ENCODE measurements at places on chromosomes 1 and 21.

GRCh38 chr1:170630977-170631376, 33.0 kb upstream of the PRRX1 start:
- no peak for DNase-seq

DNA sequence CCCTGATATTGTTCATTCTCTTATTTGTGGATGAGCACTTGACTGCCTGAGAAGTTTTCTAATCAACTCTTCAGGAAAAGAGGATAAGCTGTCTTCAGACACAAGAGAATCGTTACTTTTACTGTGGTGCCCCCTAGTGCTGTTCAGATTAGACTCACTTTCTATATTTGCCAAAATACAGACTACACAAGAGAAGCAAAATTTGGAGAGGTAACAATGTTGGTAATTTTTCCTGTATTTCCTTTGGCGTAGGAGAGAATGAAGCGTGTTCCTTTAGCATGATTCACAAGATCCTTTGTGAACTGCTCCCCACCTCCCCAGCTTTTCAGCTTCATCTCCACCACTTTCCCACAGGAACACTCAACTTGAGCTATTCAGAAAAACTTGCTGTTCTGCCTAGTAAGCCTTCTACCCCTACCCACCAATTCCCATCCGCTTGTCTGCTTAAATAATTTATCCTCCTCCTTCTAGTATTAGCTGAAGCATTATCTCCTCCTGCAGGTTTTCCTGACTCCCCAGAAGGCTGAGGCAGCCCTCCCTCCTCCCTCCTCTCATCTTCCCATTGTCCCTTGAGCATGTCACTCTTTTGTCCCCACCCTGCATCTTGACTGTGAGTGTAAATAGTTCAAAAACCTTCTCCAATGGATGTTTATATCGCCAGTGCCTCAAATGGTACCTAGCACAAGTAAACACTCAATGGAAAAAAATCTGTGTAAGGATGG, 4.5 kb downstream of the TNFSF4 start:
- DNase-seq: no peak

DNA sequence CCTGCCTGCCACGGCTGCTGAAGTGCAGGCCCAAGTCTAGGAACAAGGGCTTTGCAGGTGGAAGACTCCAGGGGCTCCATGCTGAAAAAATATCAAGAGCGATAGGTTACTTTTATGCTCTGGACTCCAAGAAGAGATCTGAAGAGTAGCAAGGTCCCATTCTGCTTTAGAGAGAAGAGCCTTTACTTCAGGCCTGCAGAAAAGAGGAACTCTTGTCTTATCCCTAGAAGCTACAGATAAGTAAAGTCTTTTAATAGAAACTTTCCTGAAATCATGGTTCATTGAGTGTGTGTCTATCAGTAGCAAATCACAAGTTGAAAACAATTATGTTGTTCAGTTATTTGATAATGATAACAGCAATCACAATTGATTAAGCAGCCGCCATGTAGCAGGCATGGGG, 113.3 kb downstream of the TNR start:
- no peak for DNase-seq

DNA sequence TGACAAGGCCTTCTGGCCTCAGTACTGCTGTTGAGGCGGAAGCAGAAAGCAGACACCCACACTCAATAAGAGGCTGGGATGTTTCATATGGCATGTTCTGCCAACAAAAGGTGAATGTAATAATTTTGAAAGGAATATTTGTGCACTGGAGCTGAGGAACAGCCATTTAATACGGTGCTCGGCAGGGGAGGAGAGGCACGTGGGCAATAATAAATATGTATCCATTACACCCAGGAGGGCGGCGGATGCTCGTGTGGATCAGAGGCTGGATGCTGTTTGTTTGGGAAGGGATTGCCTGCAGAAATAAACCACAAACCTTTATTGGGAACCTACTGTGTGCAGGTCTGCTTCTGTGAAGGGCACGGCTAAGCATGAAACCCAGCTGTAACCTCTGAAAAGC, 92.0 kb downstream of the VWA5B1 start:
- no peak for DNase-seq

DNA sequence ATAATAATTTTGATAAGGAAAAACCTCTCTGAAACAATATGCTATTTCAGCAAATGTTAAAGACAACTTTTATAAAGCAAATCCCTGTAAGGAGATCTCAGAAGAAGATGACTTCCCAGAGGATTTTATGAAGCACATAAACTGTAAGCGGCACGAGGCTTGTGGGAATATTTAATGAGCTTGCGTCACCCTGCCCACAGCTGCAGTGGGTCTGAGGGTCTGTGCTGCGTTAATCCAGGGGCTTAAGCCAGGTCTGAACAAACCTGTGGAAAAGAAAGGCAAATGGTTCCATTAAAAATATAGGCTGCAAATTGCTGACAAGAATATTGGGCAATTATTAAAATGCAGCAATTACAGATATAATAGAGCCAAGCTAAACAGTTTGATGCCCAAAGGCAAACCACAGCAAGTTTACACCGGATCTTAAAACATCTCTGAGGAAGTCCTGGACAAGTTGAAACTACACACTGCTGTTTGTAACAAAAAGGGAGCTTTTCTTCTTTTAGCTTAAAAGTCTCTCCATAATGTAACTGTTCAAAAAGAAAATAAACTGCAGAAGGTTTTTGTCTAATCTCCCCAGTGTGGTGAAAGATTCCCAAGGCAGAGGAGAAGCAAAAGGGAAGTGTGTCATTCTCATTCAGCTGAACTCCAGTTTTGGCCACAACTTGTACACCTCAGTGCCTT, 21.8 kb downstream of the TGFBR3 start:
- DNase-seq: no peak

GRCh38 chr1:164671966-164672571, 113.1 kb downstream of the PBX1 start:
- DNase-seq: no peak

DNA sequence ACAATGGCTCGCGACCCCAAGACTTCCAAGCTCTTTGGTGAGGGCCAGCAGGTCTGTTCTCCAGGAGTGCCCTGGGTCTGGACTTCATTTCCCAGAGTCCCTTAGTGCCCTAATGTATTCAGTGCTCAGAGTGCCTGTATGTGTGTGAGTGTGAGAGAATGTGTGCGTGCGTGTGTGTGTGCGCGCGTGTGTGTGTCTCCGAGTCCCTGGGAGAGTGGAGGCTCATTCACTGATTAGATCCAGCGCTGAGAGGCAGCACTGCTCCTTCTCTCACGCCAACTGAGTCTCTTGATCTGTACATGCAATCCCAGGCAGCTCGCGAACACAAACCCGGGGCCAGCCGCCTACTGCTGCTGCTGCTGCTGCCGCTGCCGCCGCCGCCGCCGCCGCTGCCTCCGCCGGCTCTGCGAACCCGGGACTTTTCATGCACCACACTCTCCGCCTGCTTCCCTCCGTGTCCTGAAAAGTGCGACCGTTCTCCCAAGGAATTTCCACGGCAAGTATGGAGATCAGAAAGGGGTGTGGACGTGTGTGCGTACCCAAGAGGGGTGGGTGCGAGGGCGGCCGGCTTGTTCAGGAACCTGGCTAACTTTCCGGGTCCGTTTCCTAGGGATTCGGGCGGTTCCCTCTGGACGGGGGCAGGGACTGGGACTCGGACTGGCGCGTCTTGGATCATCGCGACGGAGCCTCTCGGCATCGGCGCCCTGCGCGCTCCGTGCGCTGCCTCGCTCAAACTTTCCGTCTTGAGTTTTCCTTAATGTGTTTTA, at the start of gene RNF220:
TSS of gene RNF220 (plus strand) at position 225 of the 767 bp plus-strand sequence.
- peak; percentile 25 for DNase-seq

GRCh38 chr1:208880433-208881100, 636.4 kb upstream of the PLXNA2 start:
- DNase-seq: no peak

DNA sequence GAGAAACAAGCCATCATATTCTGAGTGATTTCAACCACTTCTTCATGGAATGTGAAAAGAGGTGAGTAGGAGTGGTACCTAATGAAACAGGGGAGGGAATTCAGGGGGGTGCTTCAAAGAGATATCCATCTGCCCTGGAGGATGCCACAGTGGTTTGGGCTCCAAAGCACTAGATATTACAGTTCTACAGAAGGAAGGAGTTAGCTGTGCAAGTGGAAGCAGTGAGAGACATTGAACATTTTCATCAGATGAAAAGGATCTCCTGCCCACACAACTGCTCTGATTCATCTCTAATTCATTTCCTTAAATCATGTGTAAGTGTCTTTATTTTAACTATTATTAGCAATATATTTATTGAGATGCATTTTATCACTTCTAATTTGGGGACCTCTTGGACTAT, 2.8 kb upstream of the RGS5 start:
- no peak for DNase-seq

DNA sequence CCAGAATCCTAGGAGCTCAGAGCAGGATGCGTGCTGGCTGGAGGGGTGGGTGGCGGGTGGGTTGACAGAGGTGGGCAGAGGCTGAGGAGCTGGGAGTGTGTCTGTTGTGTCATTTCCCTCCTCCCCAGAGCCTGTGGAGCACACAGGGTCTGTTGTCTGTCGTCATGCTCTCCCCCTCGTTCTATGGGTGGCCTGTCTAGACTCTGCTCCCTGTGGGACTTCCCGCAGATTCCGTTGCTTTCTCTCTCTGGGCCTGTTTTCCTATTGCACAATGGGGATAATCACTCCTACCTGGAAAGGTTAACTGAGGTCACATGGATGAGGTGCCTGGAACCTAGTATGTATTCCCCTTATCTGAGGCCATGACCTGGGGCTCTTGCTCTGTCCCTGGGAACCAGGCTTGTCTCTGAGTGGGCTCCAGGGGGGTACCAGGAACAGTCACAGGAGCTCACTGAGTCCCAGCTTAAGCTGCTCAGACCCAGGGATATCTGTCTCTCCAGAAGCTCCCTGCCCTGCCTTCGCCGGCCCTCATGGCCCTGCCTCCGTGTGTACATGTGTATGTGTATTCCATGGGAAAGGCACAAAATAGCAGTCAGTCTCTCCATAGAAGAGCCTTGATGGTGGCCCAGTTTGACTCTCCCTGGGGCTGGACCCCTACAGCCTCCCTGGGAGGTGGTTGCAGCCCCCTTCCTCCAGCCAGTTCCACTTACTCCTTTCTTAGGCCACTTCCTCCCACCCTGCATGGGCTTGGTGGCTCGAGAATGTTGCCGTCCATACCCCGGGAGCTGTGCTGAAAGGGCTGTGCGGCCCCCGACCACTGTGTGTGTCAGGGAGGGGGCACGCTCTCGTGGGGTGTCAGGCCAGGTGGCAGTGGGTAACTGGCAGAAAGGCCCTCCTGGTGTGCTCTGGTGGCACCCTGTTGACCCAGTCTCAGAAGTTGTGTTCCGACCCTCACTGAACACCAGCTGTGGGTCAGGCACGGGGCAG, 17.9 kb downstream of the PTPRF start:
- no peak for DNase-seq

DNA sequence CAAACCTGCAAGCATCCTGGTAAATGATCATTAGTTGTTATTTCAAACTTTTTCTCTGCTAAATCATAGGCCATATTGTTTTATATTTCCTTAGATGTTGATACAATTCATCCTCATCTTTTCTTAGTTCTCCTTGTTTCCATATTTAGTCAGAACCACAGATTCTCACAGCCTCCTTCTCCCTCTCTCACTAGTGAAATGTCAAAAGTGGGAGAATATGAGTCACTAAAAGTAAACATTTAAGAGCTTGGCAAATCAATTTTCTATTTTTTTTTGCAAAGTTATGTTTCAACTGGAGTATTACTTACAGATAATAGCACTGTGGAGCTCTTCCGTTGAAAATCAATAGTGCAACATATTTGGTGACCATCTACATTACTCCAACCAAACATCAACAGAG, 308.8 kb downstream of the COL11A1 start:
- no peak for DNase-seq

- no peak for DNase-seq
These were observed 3.3 kb downstream of the NCSTN start for GRCh38 chr1:160346463-160346862.

GRCh38 chr1:171954361-171954760, 113.1 kb downstream of the DNM3 start:
- DNase-seq: no peak

GRCh38 chr1:226981838-226982237, 41.7 kb downstream of the COQ8A start:
- no peak for DNase-seq

GRCh38 chr1:214635086-214635485, 32.1 kb downstream of the CENPF start:
- no peak for DNase-seq

GRCh38 chr1:234768171-234768568, 158.2 kb upstream of the IRF2BP2 start:
- no peak for DNase-seq

DNA sequence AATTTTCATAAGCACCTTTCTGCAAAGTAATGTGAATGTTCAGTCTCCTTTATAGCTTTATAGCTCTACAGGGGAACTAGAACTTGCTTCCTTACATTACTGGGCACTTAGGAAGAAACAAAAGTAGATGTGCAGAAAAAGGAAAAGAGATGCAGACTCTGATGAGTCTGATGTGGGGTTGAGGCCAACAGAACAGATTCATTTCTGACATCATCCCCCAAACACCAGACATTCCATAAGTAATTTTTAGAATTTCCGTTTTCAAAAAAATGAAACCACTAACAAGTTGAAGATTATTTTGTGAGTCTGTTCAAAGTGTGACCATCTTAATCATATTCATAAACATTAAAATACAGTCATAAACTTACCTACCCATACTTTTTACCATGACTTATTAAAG, 96.0 kb downstream of the NRIP1 start:
- no peak for DNase-seq

DNA sequence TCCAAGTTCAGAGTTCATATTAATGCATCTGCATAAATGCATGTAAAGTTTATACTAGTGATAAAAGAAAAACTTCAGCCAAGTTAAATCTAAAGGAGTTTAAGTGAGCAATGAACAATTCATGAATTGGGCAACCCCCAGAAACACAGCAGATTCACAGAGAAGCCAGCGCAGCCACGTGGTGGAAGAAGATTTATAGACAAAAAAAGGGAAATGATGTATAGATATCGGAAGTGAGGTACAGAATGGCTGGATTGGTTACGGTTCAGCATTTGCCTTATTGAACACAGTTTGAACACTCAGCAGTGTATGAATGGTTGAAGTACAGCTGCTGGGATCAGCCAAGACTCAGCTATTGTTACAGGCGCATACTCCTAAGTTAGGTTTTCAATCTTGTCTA, 5.7 kb downstream of the AK5 start:
- no peak for DNase-seq

GRCh38 chr1:53172426-53173128, 24.0 kb upstream of the CPT2 start:
- DNase-seq: no peak

DNA sequence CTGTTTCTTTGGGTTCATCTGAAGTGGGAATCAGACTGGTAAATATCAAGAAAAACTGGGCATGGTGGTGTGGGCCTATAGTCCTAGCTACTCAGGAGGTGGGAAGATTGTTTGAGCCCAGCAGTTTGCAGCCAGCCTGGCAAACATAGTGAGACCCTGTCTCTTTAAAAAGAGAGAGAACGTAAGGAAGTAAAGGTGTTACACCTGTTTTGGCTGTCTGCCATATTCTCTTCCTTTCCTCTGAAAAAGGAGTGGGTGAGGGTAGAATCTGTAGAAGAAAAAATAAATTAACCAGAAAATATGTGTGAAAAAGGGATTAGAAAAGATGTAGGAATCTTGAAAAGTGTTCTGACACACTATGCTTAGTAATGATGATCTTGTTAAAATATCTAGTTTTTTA, 20.0 kb downstream of the AHCYL1 start:
- no peak for DNase-seq
